Activated effector memory CD4-positive, alpha-beta T cell treated with Interleukin-2 at 50 U/mL for 16 hours (primary cell): ENCODE measurements at places on chromosomes 5 and 9.

DNA sequence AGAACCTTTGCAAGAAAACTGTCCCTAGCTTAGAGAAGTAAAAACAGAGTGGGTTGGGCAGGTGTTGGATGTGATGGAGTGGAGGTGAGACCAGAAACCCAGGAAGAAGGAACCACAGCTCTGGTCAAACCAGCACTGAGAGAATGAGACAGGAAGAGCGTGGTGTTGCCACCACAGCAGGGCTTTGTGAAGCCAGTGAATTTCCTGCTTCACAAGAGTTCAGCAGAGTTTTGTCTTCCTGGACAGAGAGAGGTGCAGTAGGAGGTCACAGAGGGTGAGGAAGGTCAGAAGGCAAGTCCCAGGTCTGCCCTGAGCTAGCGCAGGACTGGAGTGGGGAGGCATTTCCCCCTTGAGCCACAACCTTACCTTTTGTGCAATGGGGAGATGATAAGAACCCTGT, 2306.2 kb upstream of the ACO1 start:
- no peak for DNase-seq

DNA sequence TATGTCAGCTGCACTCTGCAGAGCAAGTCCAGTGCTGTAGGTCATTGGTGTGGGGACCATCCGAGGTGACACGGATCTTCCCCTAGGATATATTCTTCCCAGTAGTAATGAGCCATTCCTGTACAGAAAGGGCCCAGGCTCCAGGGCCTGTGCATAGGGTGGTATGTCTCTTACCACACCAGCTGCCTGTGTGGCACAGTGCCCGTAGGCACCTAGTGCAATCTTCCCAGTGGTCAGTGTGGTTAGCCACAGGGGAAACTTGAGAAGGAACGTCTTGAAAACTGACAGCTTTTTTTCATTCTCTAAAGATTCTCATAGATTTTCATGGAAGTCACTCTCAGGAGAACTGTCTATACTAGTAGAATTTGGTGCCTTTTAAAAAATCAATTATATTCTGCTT, 39.8 kb downstream of the CYSTM1 start:
- no peak for DNase-seq

DNA sequence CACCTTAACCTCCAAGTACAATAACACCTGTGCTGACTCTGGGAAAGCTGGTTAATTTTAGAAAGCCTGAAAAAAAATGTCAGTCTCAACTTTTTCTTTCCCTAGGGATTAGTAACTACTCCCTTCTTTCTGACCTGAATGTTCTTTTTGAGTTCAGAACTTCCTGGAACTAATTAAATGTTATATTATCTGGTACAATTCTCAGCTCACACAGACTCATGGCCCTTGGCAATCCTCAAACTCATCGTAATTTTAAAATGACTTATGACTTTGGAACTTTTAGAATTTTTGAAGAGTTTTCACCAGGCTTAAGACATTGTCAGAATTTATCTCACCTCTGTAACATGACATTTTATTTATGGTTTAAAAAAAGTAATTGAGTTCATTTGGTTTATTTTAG, 315.0 kb downstream of the FER start:
- no peak for DNase-seq

DNA sequence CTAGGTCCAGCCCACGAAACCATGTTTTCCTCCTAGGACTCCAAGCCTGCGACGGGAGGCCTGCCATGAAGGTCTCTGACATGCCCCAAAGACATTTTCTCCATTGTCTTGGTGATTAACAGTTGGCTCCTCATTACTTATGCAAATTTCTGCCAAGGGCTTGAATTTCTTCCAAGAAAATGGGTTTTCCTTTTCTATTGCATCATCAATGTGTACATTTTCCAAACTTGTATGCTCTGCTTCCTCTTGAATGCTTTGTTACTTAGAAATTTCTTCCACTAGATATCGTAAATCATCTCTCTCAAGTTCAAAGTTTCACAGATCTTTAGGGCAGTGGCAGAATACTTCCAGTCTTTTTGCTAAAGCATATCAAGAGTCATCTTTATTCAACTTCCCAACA, 1792.7 kb upstream of the CDH9 start:
- no peak for DNase-seq
